ENCODE measurements at places on chromosomes 7 and 10.

- no peak for DNase-seq
Observed at GRCh38 chr7:5265320-5266190, 17.2 kb upstream of the SLC29A4 start.

- DNase-seq, result no peak
Observed at GRCh38 chr7:95209788-95210187, 114.5 kb downstream of the PON1 start.

DNA sequence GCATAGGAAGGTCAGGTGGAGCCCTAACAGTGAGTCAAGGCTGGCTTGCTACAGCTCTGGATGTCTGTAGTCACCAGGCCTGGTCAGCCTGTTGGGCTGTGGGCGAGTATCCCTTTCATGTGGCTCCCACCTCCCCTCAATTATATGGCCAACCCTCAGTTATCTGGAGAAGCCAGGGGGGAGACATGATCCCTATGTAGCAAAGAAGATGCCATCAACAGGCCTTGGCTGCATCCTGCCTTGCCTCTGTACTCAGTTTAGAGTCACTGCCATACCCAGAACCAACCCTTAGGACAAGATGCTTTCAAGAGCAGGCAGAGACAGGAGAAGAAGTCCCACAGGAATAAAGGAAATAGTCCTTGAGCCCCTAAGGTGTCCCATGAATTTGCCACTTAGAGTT lies 763.9 kb downstream of the GRID1 start:
- no peak for DNase-seq

DNA sequence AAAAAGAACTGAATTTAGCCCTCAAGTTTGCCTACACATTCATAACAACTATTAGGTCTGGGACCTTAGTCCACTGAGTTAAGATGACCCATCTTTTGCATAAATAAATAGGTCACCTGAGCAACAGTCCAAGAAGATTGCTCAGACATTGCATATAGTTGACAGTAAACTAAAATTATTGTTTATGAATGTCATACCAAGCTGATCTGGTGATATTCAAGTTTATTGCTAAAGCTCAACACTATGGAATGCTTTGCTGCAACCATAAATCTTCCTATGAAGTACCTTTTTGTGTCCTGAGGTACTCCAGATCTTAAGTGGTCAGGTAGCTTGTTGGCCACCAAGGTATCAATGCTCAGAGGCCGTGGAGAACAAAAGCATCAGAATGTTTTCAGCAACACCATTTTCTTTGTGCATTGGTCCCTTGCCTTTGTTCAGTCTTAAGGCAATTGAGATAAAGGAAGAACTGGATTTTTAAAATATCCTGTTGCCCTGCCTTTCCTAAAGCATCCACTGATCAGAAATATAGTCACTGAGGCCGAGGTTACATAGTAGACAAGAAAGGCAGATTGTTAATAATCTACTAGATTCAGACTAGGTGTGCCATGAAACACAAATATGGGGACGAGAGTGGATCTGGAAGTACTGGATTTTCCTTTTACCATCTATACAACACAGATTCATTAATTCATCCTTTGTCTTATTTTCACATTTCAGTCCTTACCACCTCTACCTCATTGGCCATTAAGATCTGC lies 321.3 kb downstream of the PTEN start:
- no peak for DNase-seq

- DNase-seq, result no peak
Observed at GRCh38 chr10:97498841-97499560, at the start of gene UBTD1. TSS of gene UBTD1 (plus strand) at chr10:97498924. CDS start at chr10:97499204, 280 bp downstream.

- DNase-seq, result no peak
Observed at GRCh38 chr7:66153691-66154090, 39.0 kb downstream of the CRCP start.

- peak; percentile 33 for DNase-seq
Observed at GRCh38 chr10:74967911-74968666, 141.7 kb downstream of the KAT6B start.

DNA sequence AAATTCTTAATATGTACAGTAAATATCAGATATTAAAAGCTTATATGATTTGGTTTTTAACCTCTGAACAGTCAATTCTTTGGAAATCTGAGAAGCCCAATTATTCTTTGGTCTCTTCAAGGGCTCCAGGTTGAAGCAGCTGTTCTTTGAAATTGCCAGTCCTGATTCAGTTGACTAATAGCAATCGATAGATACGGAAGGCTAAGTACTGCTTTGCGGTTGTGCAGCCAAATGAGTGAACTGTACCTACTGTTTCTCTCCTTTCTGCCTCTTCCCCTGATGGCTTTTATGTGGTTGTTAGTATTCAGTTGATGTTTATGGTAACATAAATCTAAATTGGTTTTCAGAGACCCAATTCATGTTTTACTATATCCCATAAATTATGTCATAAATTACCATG lies 103.1 kb upstream of the RPA3 start:
- DNase-seq, result no peak

DNA sequence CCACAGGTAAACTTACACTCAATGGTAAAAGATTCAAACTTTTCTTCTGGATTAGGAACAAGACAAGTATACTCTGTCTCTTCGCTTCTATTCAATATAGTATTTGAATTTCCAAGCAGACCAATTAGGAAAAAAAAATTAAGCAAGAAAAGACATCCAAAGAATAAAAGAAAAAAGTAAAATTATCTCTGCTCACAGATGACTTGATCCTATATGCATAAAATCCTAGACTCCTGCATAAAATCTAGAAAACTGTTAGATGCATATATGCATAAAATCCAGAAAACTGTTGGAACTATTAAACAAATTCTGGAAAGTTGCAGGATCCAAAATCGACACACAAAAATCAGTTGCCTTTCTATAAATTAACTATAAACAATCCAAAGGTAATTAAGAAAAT lies at the start of gene OR13A1:
TSS of gene OR13A1 (minus strand) at position 101 of the 400 bp plus-strand sequence. CDS start 11,186 bp downstream, outside the sequence.
- DNase-seq, result no peak

- peak; percentile 2 for DNase-seq
Observed at GRCh38 chr10:69802424-69803161, 887 bp downstream of the COL13A1 start.

GRCh38 chr7:157981778-157982177 lies 605.8 kb downstream of the PTPRN2 start:
- DNase-seq, result no peak

DNA sequence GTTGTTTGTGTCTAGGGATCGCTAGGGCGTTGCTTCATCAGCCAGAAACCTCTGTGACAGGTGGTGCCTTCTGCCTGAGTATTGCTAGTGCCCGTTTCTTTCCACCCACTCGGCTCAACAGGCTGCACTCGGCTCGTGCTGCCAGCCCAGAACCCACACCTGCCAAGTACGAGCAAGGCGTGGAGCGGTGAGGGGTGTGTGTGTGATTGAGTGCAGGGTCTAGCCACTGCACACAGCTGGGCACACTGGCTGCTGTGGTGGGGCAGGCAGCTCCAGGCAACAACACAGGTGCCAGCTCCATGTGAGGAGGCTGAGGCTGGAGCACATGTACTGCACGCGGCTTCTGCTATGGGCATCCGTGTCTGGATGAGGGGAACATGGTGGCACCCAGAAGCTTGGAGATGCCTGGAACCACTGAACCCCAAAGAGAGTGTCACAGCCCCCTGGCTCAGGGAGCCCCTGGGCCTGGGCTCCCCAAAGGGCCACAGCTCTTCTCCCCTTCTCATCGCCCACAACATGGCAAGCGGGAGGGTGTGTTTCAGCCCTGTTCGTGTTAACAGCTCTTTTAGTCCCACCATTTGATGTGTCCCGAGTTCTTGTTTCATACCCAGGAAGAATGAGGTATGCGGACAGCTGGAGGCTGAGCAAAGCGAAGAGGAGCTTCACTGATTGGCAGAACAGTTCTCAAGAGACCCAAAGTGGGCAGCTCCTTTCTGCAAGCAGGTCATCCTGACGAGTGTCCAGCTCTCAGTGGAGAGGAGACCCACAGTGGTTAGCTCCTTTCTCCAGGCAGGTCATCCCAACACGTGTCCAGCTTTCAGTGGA lies 78.1 kb downstream of the HDAC9 start:
- DNase-seq, result no peak

Measured in NCI-H1694 treated with DMSO at 0.1 percent for 48 hours (cell line).